ENCODE measurements at places on chromosomes 1 and 21. TPM values are rescaled to one million over a fixed set of nuclear protein-coding genes. Genes with fewer than 3 reads are reported as not detected.

GBP3 gene
- total RNA-seq, result 18.3 TPM

SHE gene
- 0.12 TPM for total RNA-seq

UROD gene
- total RNA-seq, result 76.1 TPM

CHRM3 gene
- total RNA-seq, result 0.09 TPM

SHISA4 gene
- total RNA-seq, result 51.0 TPM

FLG gene
- total RNA-seq, result not detected

SPRR5 gene
- not detected for total RNA-seq

FBXO42 gene
- total RNA-seq, result 24.6 TPM

XCL2 gene
- total RNA-seq, result not detected

SLC44A5 gene
- 0.26 TPM for total RNA-seq

LIX1L gene
- 37.1 TPM for total RNA-seq

ATP6V0B gene
- total RNA-seq, result 127 TPM

CD247 gene
- total RNA-seq, result not detected

TBX19 gene
- 0.12 TPM for total RNA-seq

EEIG2 gene
- total RNA-seq, result 7.5 TPM

SMPDL3B gene
- total RNA-seq, result not detected

SLC16A4 gene
- 11.6 TPM for total RNA-seq

Measured in pericardium fibroblast (primary cell).